HT1080 (cell line): ENCODE measurements at places on chromosomes 4 and X.

- no peak for DNase-seq
Observed at GRCh38 chrX:114365065-114365834, 218.6 kb upstream of the HTR2C start.

- peak; percentile 64 for DNase-seq
Observed at GRCh38 chr4:75844151-75844662, 58.0 kb downstream of the PPEF2 start.

- peak; percentile 10 for DNase-seq
Observed at GRCh38 chr4:147289181-147289580, 191.7 kb upstream of the EDNRA start.

DNA sequence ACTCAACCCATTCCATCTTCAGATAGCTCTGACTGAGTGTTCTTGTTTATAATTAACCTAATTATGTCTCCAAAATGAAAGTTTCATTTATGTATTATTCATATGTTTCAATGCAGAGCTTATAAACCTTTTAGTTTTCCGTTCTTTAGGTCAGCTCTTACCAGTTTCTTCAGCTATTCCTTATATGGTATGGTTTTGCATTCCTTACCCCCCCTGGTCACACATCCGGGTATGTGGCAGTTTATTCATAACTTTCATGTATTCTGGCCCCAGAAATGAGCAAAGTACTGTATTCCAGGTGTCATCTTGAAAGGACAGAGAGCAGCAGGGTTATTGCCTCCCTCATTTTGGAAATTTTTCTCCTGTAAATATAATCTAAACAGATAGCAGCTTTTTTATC, 16.8 kb upstream of the IGSF1 start:
- DNase-seq, result peak; percentile 2

GRCh38 chr4:41535911-41536371, 2.0 kb upstream of the LIMCH1 start:
- DNase-seq, result no peak

DNA sequence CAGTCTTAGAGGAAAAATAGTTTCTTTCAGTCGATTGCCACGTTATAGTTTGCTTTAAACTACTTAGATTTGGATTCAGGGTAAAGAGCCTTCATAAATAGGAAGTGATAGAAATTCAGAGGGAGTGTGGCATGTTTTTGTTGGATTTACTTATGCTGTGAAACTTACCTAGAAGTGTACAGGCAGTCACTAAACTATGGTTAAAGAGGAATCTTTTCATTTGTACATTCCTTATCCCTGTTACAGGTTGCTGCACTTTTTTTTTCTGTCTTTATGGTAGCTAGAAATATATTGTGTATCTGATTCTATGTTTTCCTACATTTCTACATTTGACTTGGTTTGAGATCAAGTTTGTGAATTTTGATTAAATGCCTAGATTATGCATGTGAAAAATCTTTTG, 19.1 kb downstream of the WWC2 start:
- no peak for DNase-seq
